ENCODE measurements at places on chromosomes 7 and 10. TPM values are rescaled to one million over a fixed set of nuclear protein-coding genes. Genes with fewer than 3 reads are reported as not detected.

- DNase-seq, result no peak
Measured at GRCh38 chr7:46174196-46174580, 253.1 kb upstream of the IGFBP3 start.

- DNase-seq, result no peak
Measured at GRCh38 chr7:17407229-17407628, 108.8 kb downstream of the AHR start.

DNA sequence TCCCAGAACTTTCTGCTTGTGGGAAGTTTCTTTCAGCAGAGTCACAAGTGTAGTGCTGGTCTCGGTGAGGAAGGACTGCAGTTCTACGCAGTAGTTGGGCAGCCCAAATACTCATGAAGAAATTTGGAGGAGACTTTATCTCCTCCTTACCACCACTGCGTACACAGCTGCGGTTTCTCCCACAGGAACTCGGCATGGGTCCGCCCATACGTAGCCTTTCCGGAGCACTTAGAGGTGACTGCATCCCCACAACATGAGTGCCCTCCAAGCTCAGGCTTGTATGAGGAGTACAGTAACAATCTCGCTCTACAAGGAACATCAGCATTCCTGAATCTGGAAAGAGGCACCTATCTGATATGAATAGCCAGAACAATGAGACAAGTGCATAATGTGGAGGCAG, 549.2 kb upstream of the SEMA3D start:
- no peak for DNase-seq

TMED4 gene
- total RNA-seq, result 115 TPM

HOXA3 gene
- 20.9 TPM for total RNA-seq

CDNF gene
- total RNA-seq, result 2.4 TPM
